ENCODE measurements at places on chromosomes 7 and 10.

- DNase-seq: no peak
These were observed 180.4 kb upstream of the PHYHIPL start for GRCh38 chr10:58996063-58996462.

GRCh38 chr7:74306730-74307469, 17.7 kb downstream of the CLIP2 start:
- DNase-seq: peak; percentile 83

DNA sequence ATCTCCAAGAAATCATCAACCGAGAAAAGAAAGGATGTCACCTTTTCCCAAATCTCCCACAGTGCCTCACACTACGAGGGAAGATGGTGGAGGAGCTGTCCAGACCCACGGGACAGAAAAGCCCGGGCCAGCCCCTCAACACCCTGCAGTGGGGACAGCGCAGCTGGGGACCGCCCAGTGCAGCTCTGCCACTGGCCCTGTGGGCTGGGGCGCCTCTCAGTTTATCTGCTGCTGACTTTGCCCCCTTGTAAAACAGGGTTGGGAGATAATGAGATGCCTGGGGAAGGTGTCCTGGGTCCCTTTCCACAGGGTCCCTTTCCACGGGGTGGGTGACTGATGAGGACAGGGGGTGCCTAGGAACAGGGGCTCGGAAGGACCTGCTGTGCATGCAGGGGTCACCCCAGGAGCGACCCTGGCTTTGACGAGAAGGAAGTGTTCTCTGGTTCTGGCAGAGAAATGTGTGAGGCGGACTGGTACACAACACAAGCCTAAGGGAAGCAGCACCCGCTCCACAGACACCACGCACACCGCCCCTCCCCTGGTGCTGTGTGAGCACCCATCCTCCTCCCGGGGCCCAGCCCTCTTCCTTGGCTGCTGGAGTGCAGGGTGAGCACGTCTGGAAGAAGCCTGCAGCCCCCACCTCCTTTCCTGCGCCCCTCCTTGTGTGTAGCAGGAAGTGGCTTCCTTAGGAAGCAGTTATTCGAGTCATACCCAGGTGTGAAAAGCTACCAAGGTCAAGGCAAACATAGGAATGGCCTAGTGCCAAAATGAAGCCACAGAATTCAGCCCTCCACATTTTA, 339.9 kb downstream of the DNAJB6 start:
- DNase-seq: peak; percentile 43

DNA sequence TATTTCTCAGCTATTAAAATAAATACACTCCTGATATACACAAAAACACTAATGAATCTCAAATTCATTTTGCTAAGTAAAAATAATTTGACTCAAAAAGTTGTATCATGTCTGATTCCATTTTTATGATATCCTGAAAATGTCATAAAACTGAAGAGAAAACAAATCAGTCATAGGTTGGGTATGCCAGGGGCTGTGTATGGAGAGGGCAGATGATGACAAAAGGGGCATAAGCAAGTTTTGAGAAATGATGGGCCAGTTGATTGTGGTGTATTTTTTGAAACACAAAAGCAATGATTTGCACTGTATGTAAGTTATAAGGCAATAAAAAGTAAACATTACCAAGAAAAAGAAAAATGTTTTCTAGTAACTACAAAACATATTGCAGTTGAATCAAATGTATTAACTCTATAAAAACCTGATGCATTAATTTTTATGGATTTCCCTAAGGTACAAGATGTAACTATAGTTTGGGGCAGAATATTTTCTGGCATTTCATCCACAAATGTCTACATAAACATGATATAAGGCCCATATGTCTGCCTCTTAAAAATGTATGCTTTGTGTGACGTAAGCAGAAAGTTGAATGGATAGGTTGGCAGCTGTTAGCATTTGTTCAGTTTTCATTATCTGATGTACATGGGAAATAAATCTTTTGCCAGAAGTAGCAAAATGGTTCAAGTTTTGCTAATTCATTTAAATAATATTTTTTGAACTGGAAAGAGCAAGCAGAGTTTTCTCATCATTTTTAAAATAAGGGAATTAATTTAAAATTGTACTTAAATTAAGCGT, 35.1 kb upstream of the ING3 start:
- DNase-seq: no peak

DNA sequence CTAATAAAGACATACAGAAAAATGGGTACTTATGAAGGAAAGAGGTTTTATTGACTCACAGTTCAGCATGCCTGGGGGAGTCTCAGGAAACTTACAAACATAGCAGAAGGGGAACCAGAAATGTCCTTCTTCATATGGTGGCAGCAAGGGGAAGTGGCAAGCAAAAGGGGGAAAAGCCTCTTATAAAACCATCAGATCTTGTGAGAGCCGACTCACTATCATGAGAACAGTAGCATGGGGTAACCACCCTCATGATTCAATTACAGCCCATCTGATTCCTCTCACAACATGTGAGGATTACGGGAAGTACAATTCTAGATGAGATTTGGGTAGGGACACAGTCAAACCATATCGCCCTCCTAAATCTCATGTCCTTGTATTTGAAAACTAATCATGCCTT, 1305.4 kb upstream of the SORCS1 start:
- no peak for DNase-seq

GRCh38 chr10:110336111-110336721, 31.5 kb upstream of the SMNDC1 start:
- DNase-seq: no peak

DNA sequence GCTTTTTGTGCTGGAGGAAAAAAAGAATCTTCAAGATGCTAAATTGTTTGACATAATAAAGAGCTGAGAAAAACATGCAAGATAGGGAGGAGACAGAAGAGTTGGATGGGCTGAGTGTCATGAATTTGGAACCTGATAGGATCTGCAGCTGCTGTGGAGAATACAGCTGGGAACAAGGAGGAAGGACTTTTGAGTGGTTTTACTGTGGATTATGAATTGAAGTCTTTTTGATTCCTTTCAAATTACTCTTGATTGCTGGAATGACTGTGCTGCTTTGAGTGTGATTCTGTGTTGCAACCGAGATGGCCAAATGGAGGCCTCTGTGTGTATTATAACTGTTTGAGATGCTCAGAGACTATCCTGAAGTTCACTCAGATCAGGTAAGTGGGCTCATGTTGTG, 4.0 kb downstream of the EFCAB10 start:
- no peak for DNase-seq

GRCh38 chr7:143040209-143040715, 11.9 kb upstream of the OR6V1 start:
- DNase-seq: no peak

GRCh38 chr7:151795168-151795811, 81.6 kb downstream of the PRKAG2 start:
- DNase-seq: no peak

- DNase-seq: no peak
These were observed 675 bp upstream of the FRAT2 start for GRCh38 chr10:97335188-97335619.

GRCh38 chr10:4607681-4608080, 218.3 kb upstream of the AKR1E2 start:
- DNase-seq: no peak

DNA sequence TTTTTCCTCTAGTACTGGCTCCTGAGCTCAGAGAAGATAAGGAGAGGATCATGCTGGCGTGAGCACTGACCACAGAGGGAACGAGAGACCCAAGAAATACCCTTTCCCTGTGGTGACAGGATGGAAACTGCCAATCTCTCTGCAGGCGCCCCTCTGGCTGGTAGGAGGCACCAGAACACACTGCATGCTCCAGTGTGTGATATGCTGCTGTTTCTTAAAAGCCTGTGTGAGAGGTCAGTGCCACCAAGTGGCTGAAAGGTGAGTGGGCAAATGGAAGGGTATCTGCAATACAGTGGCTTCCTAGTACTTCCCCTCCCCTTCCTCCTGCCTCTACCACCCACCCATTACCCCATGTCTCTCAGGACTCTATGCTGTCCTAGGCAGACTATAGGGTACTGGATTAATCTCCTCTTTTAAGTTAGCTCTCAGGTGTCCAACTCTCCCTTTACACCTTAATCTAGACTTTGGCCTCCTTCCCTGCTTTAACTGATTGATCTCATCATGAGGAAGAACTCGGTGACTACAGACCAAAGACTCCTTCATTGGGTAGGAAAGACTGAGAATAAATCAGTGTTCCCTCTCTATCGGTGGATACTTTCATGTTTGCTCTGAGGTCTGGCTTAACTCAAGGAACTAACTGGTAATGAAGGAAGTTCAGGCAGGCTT, 283.6 kb downstream of the ADRA2A start:
- DNase-seq: no peak

DNA sequence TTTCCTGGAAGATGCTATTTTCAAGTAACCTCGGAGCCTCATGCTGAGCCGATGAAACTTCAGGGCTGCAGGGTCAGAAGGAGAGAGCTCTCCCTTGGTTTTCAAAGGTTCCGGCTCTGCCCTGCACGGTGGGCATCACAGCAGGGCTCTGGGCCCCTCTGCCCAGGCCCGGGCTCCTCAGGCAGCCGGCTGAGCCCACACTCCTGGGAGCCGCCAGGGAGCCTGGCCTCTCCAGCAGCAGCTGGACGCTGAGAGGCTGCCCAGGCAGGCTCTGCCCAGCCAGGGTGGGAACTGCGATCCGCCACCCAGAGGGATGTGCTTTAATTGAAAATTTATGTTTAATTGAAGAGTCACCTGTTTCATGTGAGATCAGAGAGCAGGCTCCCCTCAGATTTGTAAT, 97.5 kb upstream of the MGMT start:
- no peak for DNase-seq

GRCh38 chr7:103524042-103524907, 78.3 kb upstream of the SLC26A5 start:
- DNase-seq: no peak
